ENCODE measurements at places on chromosomes 2 and 18. TPM values are rescaled to one million over a fixed set of nuclear protein-coding genes. Genes with fewer than 3 reads are reported as not detected.

- peak; percentile 70 for DNase-seq
These were observed 550 bp downstream of the RAB1A start for GRCh38 chr2:65129286-65129825.

DNA sequence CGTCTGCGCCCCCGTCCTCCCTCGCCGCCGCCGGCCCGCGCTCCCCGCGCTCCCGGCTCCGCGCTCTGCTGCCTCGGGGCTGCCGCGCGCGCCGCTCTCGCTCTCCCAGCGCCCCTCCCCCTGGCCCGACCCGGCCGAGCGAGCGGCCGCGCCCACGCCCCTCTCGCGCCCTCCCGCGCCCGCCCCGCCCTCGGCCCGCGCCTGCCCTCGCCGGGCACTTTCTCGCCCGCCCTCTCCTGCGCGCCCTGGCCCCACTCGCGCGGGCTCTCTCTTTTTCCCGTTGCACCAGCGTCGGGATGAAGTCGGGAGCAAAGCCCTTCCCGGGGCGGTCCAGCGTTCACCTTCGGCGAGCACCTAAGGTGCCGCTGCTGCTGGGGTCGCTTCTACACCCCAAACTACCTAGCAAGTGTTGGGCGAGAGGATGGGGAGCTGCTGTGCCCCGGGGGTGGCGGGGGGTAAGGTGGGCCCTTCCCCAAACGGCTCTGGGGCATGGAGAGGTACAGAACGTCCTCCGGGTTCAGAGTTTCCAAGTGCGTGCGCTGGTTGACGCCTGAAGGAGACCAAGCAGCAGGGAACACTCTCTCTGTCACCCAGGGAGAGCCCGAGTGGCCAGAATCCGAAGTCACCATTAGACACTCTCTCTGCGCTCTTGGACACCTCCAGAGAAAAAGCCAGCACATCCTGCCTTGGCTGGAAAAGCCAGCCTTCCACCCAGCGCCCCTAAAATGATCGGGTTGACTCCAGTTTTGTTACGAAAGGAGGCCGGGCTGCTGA lies at the start of gene COLEC12:
COLEC12 (minus strand) TSS at position 70 of the 774 bp plus-strand sequence. CDS start 187 bp downstream, outside the sequence.
- peak; percentile 68 for DNase-seq

GRCh38 chr2:135796606-135797005 lies 40.4 kb downstream of the LCT start:
- DNase-seq: no peak

- peak; percentile 61 for DNase-seq
These were observed 108.1 kb upstream of the SERPINE2 start for GRCh38 chr2:224147174-224147573.

DNA sequence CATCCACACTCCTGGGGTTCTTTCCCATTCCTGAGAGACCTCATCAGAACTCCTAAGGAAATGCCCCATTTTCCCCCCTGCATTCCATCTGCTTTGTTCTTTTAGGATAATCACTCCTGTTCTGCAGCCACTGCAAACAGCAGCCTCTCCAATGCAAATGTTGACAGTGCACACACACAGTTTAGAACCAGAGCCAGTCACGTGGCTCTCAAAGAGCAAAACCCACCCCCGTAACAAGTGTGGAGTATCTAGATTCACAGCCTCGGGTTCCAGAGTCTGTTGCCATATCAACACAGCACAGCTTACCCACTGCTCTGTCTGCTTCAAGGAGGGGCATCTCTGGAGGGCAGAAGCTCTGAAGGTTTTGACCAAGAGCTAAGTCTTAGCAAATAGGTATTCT lies 180.0 kb downstream of the NAPG start:
- peak; percentile 28 for DNase-seq

DNA sequence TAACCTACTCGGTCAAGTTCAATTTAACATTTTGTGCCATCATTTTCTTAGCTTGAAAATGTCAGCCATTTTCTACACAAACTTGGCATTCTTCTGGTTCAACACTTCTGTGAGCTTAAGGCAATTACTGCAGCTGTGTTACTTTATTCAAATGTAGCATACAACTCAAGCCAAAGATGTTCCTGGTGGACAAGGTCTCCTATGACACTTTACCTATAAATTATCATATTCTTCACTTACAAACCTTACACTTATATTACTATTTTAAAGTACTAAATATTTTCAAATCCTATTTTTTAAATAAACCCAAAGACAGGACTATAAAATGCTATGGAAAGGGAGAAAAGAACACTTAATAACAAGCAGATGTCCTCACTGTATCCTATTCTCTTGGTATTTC lies 1045.3 kb downstream of the TSN start:
- no peak for DNase-seq

DNA sequence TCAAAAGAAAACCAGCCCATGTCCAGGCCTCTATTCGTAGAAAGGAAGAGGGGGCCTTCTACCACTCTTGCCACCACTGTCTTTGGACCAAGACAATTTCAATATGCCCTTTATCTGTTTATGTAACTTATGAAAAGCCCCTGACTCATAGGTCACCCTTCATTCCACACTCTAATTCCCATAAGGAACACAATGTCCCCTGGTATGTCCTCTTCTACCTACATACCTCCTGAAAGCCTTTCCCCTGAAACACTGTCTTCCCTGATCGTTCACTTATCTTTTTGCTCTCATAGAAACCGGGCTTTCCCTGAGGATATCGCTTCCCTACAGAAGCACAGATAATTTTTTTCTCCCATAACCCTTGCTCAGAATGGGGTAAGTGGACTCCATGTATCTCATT lies 13.3 kb downstream of the EIF2AK3 start:
- no peak for DNase-seq

DNA sequence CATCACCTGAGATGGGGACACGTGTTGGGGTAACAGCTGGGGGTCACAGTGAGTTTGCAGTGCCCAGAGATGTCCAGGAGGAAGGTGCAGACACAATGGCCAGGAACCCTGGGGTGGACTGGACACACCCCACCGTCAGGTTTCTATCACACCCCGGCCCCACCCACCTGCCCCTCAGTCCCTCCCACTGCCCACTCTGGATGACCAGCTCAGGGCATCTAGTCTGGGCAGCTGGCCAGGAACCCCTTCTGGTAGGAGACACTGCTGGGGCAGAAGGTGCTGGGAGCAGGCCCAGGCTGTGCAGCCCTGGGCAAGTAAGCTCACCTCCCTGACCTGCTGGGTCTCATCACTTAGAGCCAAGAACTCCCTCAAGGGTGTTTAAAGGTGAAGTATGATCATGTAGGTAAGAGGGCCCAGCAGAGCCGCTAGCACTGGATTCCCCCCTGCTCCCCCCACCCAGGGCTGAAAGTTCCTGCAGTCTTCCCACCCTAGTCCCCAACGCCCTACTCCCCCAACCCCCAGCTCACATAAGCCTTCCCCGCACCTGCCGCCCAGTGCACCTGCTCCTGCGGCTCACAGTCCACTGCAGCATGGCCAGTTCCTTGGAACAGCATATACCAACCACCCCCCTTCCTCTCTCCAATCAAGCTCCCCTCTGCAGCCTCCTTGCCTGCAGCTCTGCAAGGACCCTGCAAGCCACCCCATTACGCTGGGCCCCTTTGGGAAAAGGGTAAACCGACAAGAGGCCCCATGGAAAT lies 17.3 kb downstream of the BIN1 start:
- no peak for DNase-seq

- DNase-seq: peak; percentile 57
These were observed 611 bp downstream of the TCF7L1 start for GRCh38 chr2:85133751-85134254.

- DNase-seq: peak; percentile 94
These were observed at the start of gene PLEKHB2 for GRCh38 chr2:131105156-131105949. Gene PLEKHB2, plus strand, starts transcription at chr2:131105336. Its CDS starts 15,606 bp downstream, at chr2:131120942.

DNA sequence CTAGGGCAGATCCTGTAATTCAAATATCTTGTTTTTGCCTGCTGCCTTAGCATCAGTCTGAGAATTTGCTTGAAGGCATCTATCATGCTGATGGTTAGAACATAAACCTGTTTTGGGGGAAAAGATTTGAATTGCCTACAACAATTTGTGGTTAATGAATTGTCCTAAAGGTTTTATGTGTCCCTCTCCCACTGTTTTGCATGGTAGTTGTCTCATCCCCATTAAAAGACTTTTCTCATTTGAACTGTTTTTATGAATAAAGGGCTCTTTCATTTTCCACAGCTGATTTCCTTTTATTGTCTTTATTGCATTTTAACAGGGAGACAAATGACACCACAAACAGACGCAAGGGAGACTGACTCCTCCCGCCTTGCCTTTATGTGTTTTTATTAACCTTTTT lies 275.6 kb downstream of the PIK3C3 start:
- no peak for DNase-seq

- DNase-seq: no peak
These were observed 573.5 kb upstream of the SETBP1 start for GRCh38 chr18:44107187-44107586.

DNA sequence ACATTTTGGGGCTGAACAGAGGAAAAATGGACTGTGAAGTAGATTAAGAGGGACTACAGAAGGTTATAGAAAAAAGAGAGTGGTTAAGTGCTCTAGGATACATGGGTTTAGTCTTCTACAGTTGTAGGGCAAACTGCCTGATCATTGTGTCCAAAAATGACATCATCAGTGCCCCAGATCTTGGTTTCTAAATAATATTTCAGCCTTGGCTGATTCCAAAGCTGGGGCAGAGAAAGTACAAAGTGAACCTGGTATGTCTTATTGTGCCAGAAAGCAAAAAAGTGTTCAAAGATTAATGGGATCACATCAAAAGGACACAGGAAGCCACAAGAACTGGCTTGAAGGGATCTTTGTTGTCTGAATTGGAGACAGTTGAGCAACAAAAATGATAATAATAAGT lies 97.1 kb upstream of the ZNF521 start:
- no peak for DNase-seq

DNA sequence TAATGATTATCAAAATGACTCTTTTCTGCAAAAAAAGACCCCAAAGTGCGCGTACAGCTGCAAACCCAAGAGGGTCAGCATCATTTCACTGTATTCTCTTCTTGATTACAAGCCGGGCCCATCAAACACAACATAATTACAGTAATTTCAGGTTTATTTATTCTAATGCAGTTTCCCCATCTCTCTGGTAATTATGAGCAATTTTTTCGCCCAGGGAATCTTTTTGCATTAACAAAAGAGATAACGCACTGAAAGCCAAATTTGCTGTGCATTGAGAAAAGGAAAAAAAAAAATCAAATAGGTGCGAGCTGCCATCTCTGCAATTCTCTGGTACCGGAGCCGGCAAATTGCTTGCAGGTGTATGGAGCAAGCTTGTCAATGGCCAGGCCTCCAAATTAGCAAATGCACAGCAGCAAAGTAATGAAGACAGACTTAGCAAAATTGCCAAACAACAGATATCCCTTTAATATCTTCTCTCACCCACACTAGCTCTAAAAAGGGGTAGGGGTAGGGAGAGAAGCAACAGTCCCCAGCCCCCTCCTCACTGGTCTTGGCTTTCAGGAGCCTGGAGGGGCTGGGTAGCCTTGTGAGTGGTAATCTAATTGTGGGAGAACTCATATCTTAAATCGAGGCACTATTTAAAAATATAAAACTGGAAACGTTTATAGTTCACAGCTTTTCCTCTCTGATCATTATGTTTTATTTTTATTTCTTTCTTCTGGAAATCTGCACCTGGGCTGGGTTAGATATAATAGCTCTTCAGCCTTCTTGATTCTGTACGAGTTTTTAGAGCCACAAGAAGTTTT lies 6.7 kb downstream of the DLX1 start:
- no peak for DNase-seq

GRCh38 chr2:98892871-98893270 lies 43.2 kb downstream of the CRACDL start:
- DNase-seq: no peak

DNA sequence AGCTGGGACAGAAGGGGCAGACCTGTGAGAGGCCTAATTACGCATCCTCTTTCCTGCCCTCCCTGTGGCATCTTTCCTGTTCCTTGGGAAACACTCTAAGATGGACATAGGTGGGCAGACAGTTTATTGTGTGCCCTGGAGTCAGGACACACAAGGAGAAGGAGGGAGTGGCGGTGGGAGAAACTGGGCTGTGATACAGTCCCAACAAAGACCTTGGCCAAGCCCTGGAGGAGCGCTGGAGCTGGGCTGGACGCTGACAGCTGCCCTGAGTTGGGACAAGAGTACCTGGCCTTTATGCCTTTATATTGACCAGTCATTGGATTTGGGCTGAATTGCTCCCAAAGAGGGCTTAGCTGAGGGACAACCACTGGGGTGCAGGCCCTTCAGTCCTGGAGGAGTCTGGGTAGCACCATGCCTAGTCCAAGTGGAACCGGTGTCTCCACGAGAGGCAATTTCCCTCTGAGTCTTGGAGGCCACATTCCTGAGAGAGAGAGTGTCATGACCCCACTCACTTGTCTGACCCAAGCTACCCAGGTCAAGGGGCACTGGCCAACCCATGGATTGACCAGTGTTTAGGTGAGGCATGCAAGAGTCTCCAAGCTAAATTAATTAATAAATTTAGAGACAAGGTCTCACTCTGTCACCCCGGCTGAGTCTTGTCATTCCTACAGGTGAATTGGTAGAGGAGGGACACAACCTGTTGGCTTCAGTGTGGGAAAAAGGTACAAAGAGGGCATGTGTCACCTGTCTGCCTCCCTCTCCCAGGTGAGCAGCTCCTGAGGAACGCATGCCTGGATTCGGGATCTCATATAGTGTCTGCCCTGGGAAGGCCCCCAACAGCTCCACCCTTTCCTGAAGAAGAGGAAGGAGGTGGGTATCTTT lies 107.1 kb upstream of the ST3GAL5 start:
- DNase-seq: no peak

DNA sequence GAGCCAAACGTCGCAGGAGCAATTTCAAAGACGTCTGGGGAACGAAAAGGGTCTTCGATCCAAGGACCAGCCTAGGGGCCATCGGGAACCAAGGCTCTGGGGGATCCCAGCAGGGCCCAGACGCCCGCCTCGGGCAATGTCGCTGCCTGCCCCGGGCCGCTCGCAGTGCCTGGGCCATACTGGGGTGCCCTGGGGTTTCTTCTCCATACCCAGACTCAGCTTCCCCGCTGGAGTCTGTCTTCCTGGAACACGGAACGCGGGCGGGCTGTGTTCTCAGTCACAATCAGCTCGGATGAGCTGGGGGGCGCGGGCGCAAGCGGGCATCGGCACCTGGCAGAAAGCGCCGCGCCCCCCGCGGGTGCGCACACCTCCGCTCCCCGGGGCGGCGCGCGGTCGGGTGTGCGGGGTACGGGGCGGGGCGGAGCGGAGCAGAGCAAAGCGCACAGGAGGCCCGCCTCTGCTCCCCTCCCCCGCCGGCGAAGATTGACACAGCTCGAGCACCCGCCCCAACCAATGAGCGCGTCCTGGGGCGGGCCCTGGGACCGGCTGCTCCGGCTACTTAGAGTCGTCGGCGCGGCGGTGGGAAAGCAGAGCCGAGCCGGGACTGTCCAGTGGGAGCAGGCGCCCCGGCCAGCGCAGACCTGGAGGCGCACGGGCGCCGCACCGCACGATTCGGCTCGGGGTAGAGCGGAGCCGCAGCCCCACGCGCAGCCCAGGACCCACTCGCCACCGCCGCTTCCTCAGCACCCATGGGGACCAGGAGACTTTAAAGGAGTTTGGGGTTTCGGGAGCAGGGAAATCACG lies at the start of gene LRATD1:
LRATD1 (plus strand) TSS at position 585 of the 804 bp plus-strand sequence. CDS start 1,263 bp downstream, outside the sequence.
- peak; percentile 95 for DNase-seq

GRCh38 chr2:11398750-11399437 lies 54.5 kb upstream of the ROCK2 start:
- DNase-seq: no peak

The ACMSD gene
- 6.5 TPM for total RNA-seq

The GKN2 gene
- total RNA-seq: not detected

The FRZB gene
- total RNA-seq: 72.9 TPM

The HYCC2 gene
- 8.0 TPM for total RNA-seq

The CFAP210 gene
- total RNA-seq: 0.12 TPM

The GLI2 gene
- 5.8 TPM for total RNA-seq

The AQP12A gene
- not detected for total RNA-seq

The BMPR2 gene
- 42.2 TPM for total RNA-seq

The SPP2 gene
- 78.5 TPM for total RNA-seq

The STPG4 gene
- 0.72 TPM for total RNA-seq

Data from hepatocyte (in vitro differentiated cells).